Natural killer cell treated with Interleukin-12 subunit alpha and Interleukin-12 subunit beta and Interleukin-15 and Interleukin-18, amount 100 ng/mL, for 72 hours (primary cell): ENCODE measurements at places on chromosomes 6 and 20. TPM values are rescaled to one million over a fixed set of nuclear protein-coding genes. Genes with fewer than 3 reads are reported as not detected.

- H3K4me1 ChIP-seq, result peaks cover 33% of the 10 kb centered on the region
- H3K36me3 ChIP-seq, result peaks cover 4% of the 10 kb centered on the region
- H3K27ac ChIP-seq, result no peak overlapping the region
- no peak for DNase-seq
- H3K4me3 ChIP-seq, result peak overlapping the region; percentile 86
Measured at GRCh38 chr6:170289180-170289931, 1.5 kb downstream of the DLL1 start.

DNA sequence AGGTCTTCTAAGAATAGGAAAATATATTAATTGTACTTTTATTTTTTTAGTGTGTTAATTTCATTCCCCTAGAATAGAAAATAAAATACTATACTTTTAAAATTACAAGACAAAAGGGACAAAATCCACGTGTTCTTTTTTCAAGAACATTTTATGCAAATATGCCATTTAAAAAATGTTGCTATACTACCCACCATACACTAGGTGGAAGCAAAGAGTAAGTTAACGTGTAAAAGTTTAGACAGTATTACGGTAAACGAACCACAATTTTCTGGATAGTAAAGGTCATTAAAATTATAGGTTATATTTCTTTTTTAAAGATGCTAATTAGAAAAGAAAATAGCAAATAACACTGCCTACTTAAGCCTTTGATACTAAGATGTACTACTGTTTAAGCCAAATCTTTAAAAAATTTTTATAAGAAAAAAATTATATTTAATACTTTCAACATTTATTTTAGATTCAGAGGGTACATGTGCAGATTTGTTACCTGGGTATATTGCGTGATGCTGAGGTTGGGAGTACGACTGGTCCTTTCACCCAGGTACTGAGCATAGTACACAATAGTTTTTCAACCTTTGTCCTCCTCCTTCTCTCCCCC is 287.6 kb downstream of the PHF3 start:
- H3K4me3 ChIP-seq, result no peak overlapping the region
- H3K36me3 ChIP-seq, result no peaks in the 10 kb centered on the region
- no peak for DNase-seq
- H3K27ac ChIP-seq, result no peak overlapping the region
- no peaks in the 10 kb centered on the region for H3K27me3 ChIP-seq
- H3K4me1 ChIP-seq, result no peaks in the 10 kb centered on the region

DNA sequence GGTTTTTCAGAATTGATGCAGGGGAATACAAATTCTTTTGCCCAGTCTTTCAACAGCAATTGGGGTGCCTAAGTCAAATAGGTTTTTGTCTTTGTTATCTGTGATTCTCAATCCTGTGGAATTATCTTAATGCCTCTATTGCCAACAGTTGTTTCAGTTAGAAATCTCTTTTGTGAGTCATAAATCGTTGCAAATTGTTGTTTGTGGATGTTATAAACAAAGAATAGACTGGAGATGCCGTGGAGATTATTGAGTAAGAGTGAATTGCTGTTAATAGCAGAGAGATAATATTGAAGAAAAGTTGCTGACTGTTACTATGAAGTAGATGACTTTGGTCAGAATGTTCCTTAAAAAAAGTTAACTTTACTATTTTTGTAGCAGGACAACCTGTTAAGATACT is 63.7 kb upstream of the POPDC3 start:
- no peak overlapping the region for H3K4me3 ChIP-seq
- H3K36me3 ChIP-seq, result no peaks in the 10 kb centered on the region
- no peaks in the 10 kb centered on the region for H3K4me1 ChIP-seq
- peaks cover 13% of the 10 kb centered on the region for H3K27me3 ChIP-seq
- no peak for DNase-seq

The FAM217A gene
- not detected for total RNA-seq

The BANF2 gene
- not detected for total RNA-seq
